ENCODE measurements at places on chromosomes 13 and 19. TPM values are rescaled to one million over a fixed set of nuclear protein-coding genes. Genes with fewer than 3 reads are reported as not detected.

GRCh38 chr13:92315265-92315664, 911.3 kb upstream of the GPC6 start:
- H3K27me3 ChIP-seq, result no peaks in the 10 kb centered on the region
- H3K27ac ChIP-seq, result no peak overlapping the region
- H3K4me1 ChIP-seq, result no peaks in the 10 kb centered on the region
- no peaks in the 10 kb centered on the region for H3K36me3 ChIP-seq
- no peak for DNase-seq

DNA sequence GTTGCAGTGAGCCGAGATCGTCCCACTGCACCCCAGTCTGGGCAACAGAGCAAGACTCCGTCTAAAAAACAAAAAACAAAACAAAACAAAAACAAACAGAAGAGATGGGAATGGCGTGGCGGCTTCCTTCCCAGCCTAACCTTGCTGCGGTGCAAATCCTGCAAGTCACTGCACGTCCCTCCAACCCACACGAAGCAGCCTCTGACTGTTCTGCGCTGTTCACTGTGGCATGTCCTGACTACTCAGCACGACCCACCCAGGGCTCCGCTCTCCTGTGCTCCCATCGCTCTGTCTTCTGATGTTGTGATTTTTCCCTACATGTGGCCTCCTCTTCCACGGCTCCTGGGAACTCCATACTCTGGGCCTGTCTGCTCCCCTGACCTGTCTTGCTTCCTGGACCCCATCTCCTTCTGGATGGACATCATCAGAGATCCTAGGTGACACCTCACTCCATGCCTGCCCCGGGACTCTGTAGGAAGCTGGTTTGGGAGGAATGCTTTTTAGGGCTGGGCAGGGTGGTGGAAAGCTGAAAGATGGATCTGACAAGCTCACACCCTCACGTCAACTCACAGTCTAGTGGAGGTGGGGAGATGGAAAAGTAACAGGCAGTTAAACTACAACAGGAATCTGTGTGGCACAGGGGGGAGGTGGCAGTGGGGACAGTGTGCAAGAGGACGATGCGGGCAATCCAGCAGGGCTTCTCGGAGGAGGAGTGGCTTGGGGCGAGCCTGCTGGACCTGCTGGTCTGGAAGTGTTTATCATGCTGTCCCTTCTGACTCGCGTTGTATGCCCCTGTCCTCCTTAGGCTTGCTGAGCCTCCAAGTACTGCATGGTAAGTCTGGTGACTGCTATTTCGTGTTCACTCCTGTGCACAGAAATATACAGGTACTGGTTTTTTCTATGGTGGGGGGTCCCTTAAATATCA, 18.8 kb downstream of the ZSCAN5A start:
- no peak overlapping the region for H3K4me3 ChIP-seq
- no peak for DNase-seq
- H3K27me3 ChIP-seq, result no peaks in the 10 kb centered on the region
- H3K27ac ChIP-seq, result no peak overlapping the region
- no peaks in the 10 kb centered on the region for H3K36me3 ChIP-seq
- no peaks in the 10 kb centered on the region for H3K4me1 ChIP-seq

- no peak for DNase-seq
- no peaks in the 10 kb centered on the region for H3K27me3 ChIP-seq
- peaks cover 35% of the 10 kb centered on the region for H3K4me1 ChIP-seq
- peaks cover 23% of the 10 kb centered on the region for H3K36me3 ChIP-seq
These were observed 15.3 kb downstream of the CAPN12 start for GRCh38 chr19:38728752-38729541.

- peaks cover 10% of the 10 kb centered on the region for H3K4me1 ChIP-seq
- peak; percentile 45 for DNase-seq
- H3K27me3 ChIP-seq, result peaks cover 13% of the 10 kb centered on the region
- H3K36me3 ChIP-seq, result no peaks in the 10 kb centered on the region
- no peak overlapping the region for H3K4me3 ChIP-seq
These were observed 35.2 kb upstream of the GRTP1 start for GRCh38 chr13:113398963-113399754.

KLK12 gene
- total RNA-seq, result not detected

- H3K27ac ChIP-seq, result peak overlapping the region; percentile 99
- peaks cover 33% of the 10 kb centered on the region for H3K4me1 ChIP-seq
- DNase-seq, result peak; percentile 87
- H3K4me3 ChIP-seq, result peak overlapping the region; percentile 75
- H3K36me3 ChIP-seq, result peaks cover 15% of the 10 kb centered on the region
These were observed 2.0 kb downstream of the ITPKC start for GRCh38 chr19:40718774-40719391.

DNA sequence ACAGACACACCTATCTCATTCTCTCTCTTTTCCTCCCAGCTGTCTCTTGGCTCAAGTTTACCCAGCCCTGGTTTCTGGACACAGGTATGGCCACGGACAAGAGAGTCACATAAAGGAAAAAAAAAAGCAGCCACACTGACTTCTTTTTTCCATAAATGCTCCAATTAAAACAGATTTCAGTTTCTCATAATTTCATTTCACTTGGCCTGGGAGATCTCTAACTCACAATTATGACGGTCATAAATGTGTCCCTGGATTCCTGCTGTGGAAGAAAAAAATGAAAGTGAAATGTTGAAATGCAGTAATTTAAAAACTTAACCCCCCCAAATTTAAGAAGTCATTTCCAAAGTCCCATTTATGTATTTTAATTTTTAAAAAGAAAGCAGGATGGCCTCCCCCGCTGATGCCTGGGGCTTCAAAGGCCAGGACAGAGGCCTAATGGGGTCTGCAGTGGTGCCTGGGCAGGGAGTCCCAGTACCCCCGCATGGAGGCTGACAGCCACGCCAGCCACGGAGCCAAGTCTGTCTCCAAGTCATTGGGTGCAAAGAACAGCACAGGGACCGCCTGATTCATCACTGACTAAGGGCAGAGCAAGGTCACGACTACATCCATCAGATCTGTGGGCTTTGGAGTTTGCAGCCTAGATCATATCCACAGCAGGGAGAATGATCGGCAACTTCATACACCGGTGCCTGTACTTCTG, 79.7 kb downstream of the TSHZ3 start:
- DNase-seq, result no peak
- peaks cover 61% of the 10 kb centered on the region for H3K27me3 ChIP-seq
- H3K27ac ChIP-seq, result no peak overlapping the region

- H3K4me3 ChIP-seq, result no peak overlapping the region
- no peaks in the 10 kb centered on the region for H3K36me3 ChIP-seq
- H3K27ac ChIP-seq, result no peak overlapping the region
- no peak for DNase-seq
These were observed 1230.1 kb upstream of the SLC10A2 start for GRCh38 chr13:104296286-104296685.

DNA sequence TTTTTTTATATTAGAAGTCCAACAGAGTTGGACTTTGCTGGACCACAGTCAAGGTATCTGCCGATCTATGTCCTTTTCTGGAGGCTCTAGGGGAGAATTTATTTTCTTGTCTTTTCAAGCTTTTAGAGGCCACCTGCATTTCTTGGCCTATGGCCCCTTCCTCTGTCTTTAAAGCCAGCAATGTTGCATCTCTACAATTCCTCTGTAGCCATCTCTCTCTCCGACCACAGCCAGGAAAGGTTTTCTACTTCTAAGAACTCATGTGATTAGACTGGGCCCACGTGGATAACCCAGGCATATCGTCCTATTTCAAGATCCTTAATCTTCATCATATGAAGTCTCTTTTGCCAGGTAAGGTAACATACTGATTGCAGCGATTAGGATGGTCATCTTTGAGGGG, 43.5 kb upstream of the RGCC start:
- no peak overlapping the region for H3K27ac ChIP-seq
- no peaks in the 10 kb centered on the region for H3K36me3 ChIP-seq
- DNase-seq, result no peak

RNF17 gene
- not detected for total RNA-seq

SIGLEC7 gene
- total RNA-seq, result not detected

DNA sequence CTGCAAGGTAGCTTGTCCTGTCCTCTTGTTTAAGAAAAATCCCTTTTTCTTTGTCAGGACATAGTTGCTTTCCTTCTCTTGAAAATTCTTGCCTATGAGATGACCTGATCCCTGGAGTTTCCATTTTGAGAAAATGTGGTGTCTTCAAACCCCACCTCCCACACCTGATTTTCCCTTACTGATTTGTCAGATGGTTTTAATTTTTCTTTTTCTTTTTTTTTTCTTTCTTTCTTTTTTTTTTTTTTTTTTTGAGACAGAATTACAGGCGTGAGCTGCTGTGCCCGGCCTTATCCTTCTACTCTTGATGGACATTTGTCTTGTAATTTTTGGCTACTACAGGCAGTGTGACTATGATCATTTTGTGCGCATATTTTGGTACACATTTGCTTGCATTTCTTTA, 1.2 kb downstream of the ZNF345 start:
- no peaks in the 10 kb centered on the region for H3K27me3 ChIP-seq
- peaks cover 11% of the 10 kb centered on the region for H3K4me1 ChIP-seq
- no peak overlapping the region for H3K27ac ChIP-seq
- peaks cover 46% of the 10 kb centered on the region for H3K36me3 ChIP-seq

DNA sequence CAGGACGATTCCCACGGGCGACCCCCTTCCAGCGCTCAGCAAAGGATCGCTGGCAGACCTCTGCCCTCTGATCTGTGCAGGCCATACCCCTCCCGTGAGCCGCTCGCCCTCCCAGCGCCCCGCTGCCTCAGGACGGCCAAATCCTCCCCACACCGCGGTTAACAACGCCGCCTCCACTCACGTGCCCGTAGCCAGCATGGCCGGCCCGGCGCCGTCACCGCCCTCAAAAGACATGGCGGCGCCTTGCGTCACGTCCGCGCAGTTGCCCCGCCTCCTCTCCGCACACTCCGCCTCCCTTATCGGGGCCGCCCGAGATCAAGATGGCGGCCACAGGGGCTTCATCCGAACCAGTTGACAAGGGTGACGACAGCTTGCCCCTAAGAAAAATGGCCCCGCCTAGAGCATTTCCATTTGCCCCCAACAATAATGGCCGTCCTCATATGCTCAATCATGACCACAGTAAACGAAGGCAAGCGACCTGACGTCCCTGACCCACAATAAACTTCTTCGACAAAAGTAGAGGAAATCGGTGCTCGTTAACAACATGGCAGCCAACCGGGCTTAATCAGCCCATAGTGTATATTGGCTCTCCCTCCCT, 634 bp downstream of the AKT1S1 start:
- H3K4me3 ChIP-seq, result peak overlapping the region; percentile 79
- no peaks in the 10 kb centered on the region for H3K27me3 ChIP-seq
- peaks cover 14% of the 10 kb centered on the region for H3K36me3 ChIP-seq
- peak overlapping the region; percentile 92 for H3K27ac ChIP-seq
- DNase-seq, result peak; percentile 91

DNA sequence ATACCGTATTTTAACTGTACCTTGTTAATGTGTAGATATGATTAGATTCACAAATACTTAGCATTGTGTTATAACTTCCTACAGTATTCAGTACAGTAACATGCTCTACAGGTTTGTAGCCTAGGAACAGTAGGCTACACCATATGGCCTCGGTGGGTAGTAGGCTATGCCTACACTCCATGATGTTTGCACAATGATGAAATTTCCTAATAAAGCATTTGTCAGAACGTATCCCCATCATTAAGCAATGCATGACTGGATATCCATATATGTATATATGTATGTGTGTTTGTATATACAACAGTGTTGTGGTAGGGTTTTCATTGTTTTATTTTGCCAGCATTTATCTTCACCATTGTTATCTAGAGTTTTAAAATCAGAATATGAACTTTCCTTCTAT, 119.4 kb downstream of the SLC7A1 start:
- H3K36me3 ChIP-seq, result no peaks in the 10 kb centered on the region
- no peak overlapping the region for H3K27ac ChIP-seq
- no peaks in the 10 kb centered on the region for H3K4me1 ChIP-seq
- no peak for DNase-seq
- peaks cover 49% of the 10 kb centered on the region for H3K27me3 ChIP-seq
- H3K4me3 ChIP-seq, result no peak overlapping the region

DNA sequence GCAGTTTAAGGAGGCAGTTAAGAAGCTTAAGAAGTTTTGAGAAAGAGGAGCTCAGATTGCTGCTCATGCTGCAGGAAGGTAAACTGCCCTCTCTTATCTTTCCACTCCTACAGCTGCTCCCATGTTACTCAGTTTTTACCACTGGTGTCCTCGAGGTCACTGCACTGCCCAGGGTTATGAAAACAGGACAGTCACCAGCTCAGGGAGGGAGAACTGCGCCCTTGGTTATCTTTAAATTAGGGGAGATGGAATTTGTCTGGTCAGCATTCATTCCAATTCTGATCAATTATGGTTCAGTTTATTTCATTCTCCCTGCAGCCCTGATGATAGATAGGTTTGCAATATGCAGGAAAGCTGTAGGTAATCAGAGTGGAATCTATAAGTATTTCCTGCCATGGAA, 10.8 kb upstream of the SLC46A3 start:
- H3K27ac ChIP-seq, result no peak overlapping the region
- H3K36me3 ChIP-seq, result no peaks in the 10 kb centered on the region
- H3K4me3 ChIP-seq, result no peak overlapping the region
